ENCODE measurements at places on chromosomes 13 and 19. TPM values are rescaled to one million over a fixed set of nuclear protein-coding genes. Genes with fewer than 3 reads are reported as not detected.

Gene SAMD1
- total RNA-seq, result 20.6 TPM

Gene CYP2F1
- not detected for total RNA-seq

Gene CEACAM20
- total RNA-seq, result 0.14 TPM

Gene PSPN
- total RNA-seq, result 1.1 TPM

Gene TTC9B
- not detected for total RNA-seq

Gene CNFN
- not detected for total RNA-seq

Gene KRTDAP
- total RNA-seq, result not detected

Gene CRB3
- 20.7 TPM for total RNA-seq

Gene SOX1
- not detected for total RNA-seq

Gene PLPPR3
- total RNA-seq, result not detected

DNA sequence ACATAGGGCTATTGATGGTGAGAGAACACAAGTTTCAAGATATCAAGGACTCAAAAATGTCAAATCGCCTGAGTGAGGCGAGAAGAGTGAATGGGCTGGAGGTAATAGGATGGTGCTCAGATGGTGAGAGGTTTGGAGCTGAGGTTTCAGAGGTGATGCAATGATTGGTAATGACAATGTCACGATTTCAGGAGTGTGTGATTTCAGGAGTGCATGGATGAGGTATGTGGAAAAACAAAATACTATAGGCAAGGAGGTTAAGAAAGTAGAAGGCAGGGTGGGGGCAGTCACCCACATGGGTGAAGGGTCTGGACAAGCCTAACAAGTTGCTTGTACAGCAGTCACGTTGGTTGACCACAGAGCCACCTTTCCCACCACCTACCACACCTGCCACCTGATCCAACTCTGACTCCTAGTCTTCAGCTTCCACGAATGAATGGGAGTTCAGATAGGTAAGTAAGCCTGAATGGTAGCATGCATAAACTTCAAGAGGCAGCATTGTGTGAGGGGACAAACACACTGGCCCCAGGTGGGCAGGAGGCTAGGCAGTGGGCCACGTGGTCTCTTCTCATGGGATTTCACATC lies 71.5 kb downstream of the RUBCNL start:
- H3K4me1 ChIP-seq, result no peaks in the 10 kb centered on the region
- no peak overlapping the region for H3K27ac ChIP-seq
- no peak for DNase-seq

DNA sequence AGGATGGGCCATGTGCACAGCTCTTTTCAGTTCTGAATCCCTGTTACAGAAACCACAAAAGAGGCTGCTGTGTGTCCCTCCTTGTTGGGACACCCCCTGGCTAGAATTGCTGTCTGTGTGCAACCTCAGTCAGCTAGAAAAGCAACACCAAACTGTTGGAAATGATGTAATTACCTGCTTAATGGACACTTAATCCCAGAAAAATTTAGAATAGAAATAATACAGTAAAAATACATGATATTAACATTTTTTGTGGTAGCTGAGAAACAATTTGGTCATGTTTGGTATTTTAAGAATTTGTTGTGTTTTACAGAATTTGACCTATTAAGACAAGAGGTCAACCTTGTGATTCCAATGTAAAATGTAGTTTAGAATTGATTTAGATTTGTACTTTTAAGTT lies 46.8 kb downstream of the FAM124A start:
- DNase-seq, result no peak
- H3K27ac ChIP-seq, result no peak overlapping the region
- H3K27me3 ChIP-seq, result no peaks in the 10 kb centered on the region
- no peaks in the 10 kb centered on the region for H3K4me1 ChIP-seq
- H3K4me3 ChIP-seq, result no peak overlapping the region

DNA sequence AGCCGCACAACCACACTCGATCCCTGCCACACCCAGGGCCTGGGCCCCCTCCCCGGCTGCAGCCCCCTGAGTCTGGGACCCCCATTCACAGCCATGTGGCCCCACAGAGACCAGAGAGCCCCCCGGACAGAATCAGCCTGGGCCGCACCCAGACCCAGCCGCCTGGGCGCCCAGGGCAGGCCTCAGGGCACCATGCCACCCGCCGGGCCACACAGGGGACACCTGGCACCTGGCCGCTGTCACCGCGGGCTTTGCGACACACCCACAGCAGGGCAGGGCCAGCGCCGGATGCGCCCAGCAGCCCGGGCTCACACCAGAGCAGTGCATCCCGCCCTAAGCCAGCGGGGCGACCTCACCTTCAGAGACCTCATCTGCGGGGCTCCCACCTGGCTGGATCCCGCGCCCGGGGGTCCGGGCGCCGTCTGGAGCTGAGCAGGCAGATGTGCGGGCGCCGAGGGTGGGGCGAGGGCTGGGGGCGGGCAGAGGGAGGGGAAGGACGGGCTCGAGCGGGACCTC lies 443 bp downstream of the TBXA2R start:
- peak overlapping the region; percentile 48 for H3K4me3 ChIP-seq
- no peaks in the 10 kb centered on the region for H3K27me3 ChIP-seq
- peak; percentile 86 for DNase-seq
- peaks cover 11% of the 10 kb centered on the region for H3K4me1 ChIP-seq
- no peaks in the 10 kb centered on the region for H3K36me3 ChIP-seq
- peak overlapping the region; percentile 76 for H3K27ac ChIP-seq

DNA sequence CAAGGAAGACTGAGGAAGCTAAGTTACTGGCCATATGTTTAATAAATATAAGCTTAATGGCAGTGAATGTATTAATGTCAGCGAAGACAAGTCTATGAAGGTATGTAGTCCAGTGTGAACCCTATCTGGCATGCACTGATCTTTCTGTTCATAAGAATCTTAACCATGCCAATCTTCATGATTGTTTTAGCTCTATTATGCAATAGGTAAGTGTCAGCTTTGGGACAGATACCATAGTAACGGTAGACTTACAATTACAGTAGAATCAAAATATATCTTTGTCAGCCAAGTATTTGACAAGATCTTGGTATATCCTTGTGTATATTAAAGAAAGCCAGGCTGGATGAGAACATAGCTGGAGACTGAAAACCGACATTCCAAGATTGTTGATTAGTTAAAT lies 428.5 kb downstream of the SPRY2 start:
- no peak overlapping the region for H3K27ac ChIP-seq
- H3K36me3 ChIP-seq, result no peaks in the 10 kb centered on the region
- no peak for DNase-seq

DNA sequence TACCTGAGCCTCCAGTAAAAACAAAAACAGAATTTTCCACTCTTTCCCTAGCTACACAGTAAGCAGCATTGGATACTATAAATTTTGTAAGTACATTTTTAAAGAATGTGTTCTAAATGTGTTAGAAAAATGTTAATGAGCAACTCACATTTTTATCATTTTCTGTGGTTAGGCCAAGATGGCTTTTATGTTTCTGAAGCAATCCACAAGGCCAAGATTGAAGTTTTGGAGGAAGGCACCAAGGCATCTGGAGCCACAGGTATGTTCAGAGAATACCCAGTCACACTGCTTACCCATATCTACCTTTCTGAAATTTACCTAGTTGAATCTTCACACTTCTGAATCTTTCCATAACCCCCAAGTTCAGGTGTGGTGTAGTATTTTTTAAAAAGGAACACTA lies 21.6 kb downstream of the SERPINE3 start:
- no peak overlapping the region for H3K4me3 ChIP-seq
- H3K27ac ChIP-seq, result no peak overlapping the region
- H3K36me3 ChIP-seq, result no peaks in the 10 kb centered on the region
- no peaks in the 10 kb centered on the region for H3K4me1 ChIP-seq
- no peak for DNase-seq

GRCh38 chr19:37987356-37988332 lies 80.6 kb downstream of the SIPA1L3 start:
- H3K4me3 ChIP-seq, result no peak overlapping the region
- no peak overlapping the region for H3K27ac ChIP-seq
- peaks cover 15% of the 10 kb centered on the region for H3K4me1 ChIP-seq
- no peak for DNase-seq
- no peaks in the 10 kb centered on the region for H3K27me3 ChIP-seq

DNA sequence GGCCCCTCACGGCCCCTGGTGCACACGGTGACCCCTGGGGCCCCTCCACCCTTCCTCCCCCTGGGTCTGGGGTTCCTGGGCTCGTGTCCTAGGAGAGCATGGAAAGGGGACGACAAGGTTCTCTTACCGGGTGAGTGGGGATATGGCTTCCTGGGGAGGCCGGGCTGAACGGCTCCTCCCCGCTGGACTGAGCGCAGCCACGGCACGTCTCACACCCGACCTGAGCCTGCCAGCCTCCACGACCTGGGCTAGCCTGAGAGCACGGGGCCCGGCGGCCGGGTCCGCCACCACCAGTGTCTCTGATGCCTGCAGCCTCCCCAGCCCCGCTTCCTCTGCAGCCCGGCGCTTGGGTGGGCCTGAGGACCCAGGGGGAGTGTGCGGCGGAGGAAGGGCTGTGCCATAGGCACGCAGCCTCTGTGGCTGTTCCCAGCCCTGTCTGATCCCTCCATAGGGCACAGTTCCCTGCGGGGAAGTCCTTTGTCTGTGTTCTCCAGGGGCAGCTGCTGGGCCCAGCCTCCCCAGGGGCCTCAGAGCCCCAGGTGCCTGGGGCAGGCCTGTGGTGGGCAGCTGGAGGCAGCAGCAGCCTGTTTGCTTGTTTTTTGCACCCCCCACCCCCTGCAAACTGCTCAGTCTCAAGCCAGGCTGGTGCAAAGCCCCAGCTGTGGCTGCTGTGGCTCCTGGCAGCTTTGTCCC lies 15.0 kb downstream of the PLIN4 start:
- no peaks in the 10 kb centered on the region for H3K4me1 ChIP-seq
- H3K4me3 ChIP-seq, result no peak overlapping the region
- peaks cover 64% of the 10 kb centered on the region for H3K36me3 ChIP-seq
- DNase-seq, result no peak
- H3K27me3 ChIP-seq, result no peaks in the 10 kb centered on the region

DNA sequence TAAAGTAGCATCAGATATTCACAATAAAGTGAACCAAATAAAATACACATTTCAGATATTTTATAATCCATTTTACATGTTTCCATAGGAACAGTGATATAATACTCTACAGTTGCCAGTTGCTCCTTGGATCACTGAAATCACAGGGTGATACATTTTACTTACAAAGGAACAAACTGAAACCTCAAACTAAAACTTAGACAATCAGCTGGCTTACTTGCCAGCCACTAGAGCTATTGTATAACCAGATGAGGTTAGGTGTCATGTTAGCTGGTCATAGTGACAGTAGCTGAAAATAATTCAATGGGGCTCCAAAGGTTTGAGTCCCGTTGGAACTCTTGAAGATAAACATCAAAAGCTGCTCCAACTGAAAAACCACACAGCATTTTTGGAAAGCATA lies 274.6 kb downstream of the ITGBL1 start:
- no peaks in the 10 kb centered on the region for H3K4me1 ChIP-seq
- no peak overlapping the region for H3K27ac ChIP-seq
- no peak overlapping the region for H3K4me3 ChIP-seq
- no peaks in the 10 kb centered on the region for H3K36me3 ChIP-seq
- no peak for DNase-seq
- no peaks in the 10 kb centered on the region for H3K27me3 ChIP-seq

- peak overlapping the region; percentile 100 for H3K27ac ChIP-seq
- H3K36me3 ChIP-seq, result no peaks in the 10 kb centered on the region
- H3K4me1 ChIP-seq, result peaks cover 12% of the 10 kb centered on the region
- H3K4me3 ChIP-seq, result peak overlapping the region; percentile 53
- DNase-seq, result no peak
Measured at GRCh38 chr13:30615481-30615865, 2.2 kb upstream of the USPL1 start.

DNA sequence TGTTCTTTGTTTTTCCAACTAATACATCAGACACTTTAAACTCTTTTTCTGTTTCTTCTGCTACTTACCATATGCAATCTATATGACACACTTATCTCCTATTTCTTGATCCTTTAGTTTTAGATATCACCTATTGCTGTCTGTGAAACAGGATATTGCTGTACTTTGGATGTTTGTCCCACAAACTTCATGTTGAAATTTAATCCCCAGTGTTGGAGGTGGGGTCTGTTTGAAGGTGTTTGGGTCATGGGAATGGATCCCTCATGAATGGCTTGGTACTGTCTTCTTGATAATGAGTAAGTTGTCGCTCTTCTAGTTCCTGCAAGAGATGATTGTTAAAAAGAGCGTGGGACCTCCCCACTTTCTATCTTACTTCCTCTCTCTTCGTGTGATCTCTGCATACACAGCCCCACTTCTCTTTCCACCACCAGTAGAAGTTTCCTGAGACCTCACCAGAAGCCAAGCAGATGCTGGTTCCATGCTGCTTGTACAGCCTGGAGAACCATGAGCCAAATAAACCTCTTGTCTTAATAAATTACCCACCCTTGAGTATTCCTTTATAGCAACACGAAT lies 244.2 kb downstream of the NHLRC3 start:
- no peak overlapping the region for H3K4me3 ChIP-seq
- no peak overlapping the region for H3K27ac ChIP-seq
- no peaks in the 10 kb centered on the region for H3K4me1 ChIP-seq
- no peaks in the 10 kb centered on the region for H3K27me3 ChIP-seq
- DNase-seq, result no peak

- no peak overlapping the region for H3K4me3 ChIP-seq
- no peak for DNase-seq
- H3K4me1 ChIP-seq, result no peaks in the 10 kb centered on the region
- no peaks in the 10 kb centered on the region for H3K36me3 ChIP-seq
- no peak overlapping the region for H3K27ac ChIP-seq
Measured at GRCh38 chr19:50694815-50695145, 24.8 kb downstream of the SHANK1 start.

DNA sequence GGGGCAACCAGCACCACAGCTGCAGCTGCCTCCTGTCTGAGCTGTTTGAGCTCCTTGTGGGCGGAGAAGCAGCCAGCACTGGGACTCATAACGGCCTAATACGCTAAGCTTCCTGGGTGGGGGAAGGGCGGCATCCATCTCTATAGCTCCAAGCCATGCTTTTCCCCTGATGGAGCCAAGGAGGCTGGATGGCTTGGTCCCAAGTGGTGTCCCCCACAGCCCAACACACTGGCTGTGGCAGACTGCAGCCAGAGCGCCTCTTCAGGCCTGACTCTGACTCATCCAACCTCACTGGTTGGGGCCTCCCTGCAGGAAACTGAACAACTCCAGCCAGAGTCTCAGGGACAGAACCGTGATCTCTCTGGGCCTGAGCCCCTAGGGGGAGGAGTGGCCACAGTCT lies 537.3 kb downstream of the SUCLA2 start:
- no peak overlapping the region for H3K4me3 ChIP-seq
- H3K27me3 ChIP-seq, result no peaks in the 10 kb centered on the region
- DNase-seq, result no peak
- no peaks in the 10 kb centered on the region for H3K36me3 ChIP-seq
- H3K27ac ChIP-seq, result no peak overlapping the region
- no peaks in the 10 kb centered on the region for H3K4me1 ChIP-seq

- no peaks in the 10 kb centered on the region for H3K27me3 ChIP-seq
- no peak for DNase-seq
- no peak overlapping the region for H3K27ac ChIP-seq
- no peaks in the 10 kb centered on the region for H3K4me1 ChIP-seq
- H3K36me3 ChIP-seq, result peaks cover 2% of the 10 kb centered on the region
Measured at GRCh38 chr13:113527272-113527958, 36.9 kb upstream of the DCUN1D2 start.

- DNase-seq, result no peak
- no peak overlapping the region for H3K27ac ChIP-seq
- no peaks in the 10 kb centered on the region for H3K4me1 ChIP-seq
- no peak overlapping the region for H3K4me3 ChIP-seq
- H3K36me3 ChIP-seq, result no peaks in the 10 kb centered on the region
Measured at GRCh38 chr13:111411151-111411858, 90.9 kb downstream of the TEX29 start.

GRCh38 chr13:35162420-35162819 lies 220.3 kb downstream of the NBEA start:
- no peak overlapping the region for H3K4me3 ChIP-seq
- no peak for DNase-seq
- no peak overlapping the region for H3K27ac ChIP-seq
- H3K27me3 ChIP-seq, result no peaks in the 10 kb centered on the region
- no peaks in the 10 kb centered on the region for H3K36me3 ChIP-seq
- no peaks in the 10 kb centered on the region for H3K4me1 ChIP-seq

Measured in right lobe of liver (tissue), 6 donors.